Chondrocyte (in vitro differentiated cells): ENCODE measurements at places on chromosomes 3 and 15.

- H3K4me1 ChIP-seq = peaks cover 15% of the 10 kb centered on the region
- H3K4me3 ChIP-seq = no peak overlapping the region
- no peak overlapping the region for H3K27ac ChIP-seq
- no peak for DNase-seq
- peaks cover 20% of the 10 kb centered on the region for H3K36me3 ChIP-seq
Observed at GRCh38 chr3:4776399-4776979, 202.7 kb upstream of the BHLHE40 start.

GRCh38 chr15:78308422-78309032, 9.1 kb upstream of the SKIC8 start:
- H3K36me3 ChIP-seq = no peaks in the 10 kb centered on the region
- no peak for DNase-seq
- H3K27me3 ChIP-seq = no peaks in the 10 kb centered on the region

DNA sequence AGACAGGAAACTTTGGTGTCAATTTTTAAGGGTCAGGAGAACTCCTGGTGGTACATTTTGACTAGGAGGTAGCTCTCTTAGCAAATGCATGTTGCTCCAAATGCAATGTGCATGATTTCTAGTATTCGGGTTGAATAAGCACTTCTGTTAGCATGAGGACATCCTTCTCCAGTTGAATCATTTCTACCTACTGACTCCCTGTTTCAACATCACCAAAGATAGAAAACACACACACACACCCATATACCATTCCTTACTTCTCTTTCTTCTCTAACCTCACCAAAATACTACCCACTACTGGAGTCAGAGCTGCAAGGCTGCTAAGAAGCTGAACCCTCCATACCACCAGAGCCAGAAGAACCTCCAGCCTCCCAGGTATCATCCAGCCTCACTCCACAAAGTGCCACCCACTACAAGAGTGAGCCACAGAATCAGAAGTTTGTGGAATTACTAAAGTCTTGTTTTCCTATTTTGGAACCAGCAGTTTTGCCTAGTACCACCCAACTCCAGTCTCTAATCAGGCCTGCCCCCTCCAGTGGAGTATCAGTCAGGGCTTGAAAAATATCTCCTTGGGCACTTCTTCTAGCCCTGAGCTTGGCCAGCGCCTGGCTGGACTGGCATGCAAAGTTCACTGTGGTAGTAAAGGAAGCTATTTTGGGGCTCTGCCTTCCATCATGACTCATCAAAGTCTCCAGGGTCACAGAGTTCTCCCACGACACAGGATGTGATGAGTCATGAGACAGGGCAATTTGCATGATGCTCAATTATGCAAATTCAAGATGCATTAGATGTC, 110.3 kb downstream of the CYP19A1 start:
- DNase-seq = no peak
- no peaks in the 10 kb centered on the region for H3K36me3 ChIP-seq
- H3K4me3 ChIP-seq = no peak overlapping the region
- peak overlapping the region; percentile 73 for H3K27ac ChIP-seq
- H3K27me3 ChIP-seq = no peaks in the 10 kb centered on the region
- H3K4me1 ChIP-seq = peaks cover 30% of the 10 kb centered on the region

- DNase-seq = no peak
- H3K36me3 ChIP-seq = peaks cover 5% of the 10 kb centered on the region
- H3K27me3 ChIP-seq = no peaks in the 10 kb centered on the region
- H3K4me3 ChIP-seq = no peak overlapping the region
- peaks cover 91% of the 10 kb centered on the region for H3K4me1 ChIP-seq
Observed at GRCh38 chr15:39287322-39288195, 293.3 kb upstream of the THBS1 start.

DNA sequence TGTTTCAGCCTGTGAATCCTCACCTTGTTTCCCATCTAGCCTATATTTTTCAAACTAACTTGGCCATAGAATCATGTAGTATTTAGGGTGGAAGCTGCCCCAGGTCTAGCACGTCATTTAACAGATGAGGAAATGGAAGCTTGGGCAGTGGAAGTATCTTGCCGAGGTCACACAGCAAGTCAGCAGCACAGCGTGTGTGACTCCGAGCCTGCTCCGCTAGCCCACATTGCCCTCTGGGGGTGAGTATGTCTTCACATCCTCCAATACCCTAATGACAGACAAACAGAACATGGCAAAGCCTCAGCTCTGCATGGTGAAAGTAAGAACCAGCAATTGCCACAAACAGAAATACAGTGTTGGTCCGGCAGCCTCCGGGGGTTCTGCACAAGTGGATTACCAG, 2.2 kb upstream of the CCR5 start:
- no peak overlapping the region for H3K27ac ChIP-seq
- H3K4me3 ChIP-seq = no peak overlapping the region
- H3K27me3 ChIP-seq = peaks cover 58% of the 10 kb centered on the region
- H3K36me3 ChIP-seq = no peaks in the 10 kb centered on the region
- no peaks in the 10 kb centered on the region for H3K4me1 ChIP-seq

GRCh38 chr3:161737171-161737570, 240.6 kb downstream of the OTOL1 start:
- no peaks in the 10 kb centered on the region for H3K4me1 ChIP-seq
- H3K27me3 ChIP-seq = peaks cover 10% of the 10 kb centered on the region
- H3K36me3 ChIP-seq = no peaks in the 10 kb centered on the region
- no peak for DNase-seq
